ENCODE measurements at places on chromosomes 11 and 22.

DNA sequence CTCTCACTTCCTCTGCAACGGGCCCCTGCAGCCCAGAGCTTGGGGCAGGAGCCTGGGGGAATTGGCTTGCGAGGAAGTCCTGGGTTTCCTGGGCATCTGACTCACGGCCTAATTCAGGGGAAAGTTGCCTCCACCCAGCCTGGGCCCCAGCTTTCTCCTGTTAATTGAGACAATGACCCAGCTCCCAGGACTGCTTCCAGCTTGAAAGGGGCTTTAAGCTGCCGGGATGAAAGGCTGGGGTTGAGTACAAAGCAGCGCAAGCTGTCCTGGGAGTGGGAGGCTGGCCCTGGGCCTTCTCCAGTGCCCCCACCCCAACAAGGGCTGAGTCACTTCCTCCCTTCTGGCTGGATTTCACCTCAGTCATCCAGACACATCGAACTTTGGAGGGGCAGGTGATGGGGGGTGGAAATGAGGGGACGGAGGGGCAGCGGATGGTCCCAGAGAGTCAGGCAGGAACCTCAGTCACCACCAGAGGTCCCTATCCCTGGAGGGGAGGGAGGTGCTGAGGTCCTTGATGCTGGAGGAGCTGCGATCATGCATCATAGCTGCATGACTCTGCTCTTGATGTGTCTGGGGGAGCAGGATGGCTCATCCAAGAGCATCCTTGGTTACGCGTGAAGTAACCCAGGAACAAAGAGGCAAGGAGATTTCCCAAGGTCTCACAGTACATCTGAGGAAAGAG lies 30.1 kb upstream of the OAF start:
- peak; percentile 52 for DNase-seq

DNA sequence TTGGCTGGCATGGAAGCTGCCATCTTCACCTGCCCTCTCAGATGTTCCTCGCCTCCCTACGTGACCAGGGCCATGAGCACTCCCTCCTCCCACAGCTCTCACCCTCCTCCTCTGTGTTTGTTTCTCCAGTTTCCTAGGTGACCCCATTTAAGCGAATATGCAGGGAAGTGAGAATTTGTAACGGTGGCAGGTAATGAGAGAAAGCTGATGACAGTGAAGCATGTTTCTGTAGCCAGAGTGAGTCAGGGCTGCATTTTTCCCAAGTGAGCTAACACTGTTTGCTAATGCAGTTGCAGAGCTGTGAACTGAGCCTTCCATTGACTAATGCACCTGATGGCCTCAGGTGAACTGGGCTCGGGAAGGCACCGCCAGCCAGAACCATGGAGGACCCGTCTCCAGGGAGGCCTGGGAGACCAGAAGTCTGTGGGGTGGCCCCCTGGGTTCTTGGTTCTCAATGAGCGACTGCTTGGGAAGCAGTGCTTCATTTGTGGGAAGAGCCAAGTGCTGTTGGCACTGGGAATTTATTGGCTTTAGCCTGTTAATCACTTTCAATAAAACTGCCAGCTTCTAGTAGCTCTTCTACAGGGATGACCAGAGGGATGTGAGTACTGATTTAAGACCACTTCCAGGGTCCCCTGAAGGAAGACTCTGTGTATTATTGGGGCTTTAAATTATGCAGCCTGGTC lies 64.5 kb downstream of the BARX2 start:
- DNase-seq = no peak

DNA sequence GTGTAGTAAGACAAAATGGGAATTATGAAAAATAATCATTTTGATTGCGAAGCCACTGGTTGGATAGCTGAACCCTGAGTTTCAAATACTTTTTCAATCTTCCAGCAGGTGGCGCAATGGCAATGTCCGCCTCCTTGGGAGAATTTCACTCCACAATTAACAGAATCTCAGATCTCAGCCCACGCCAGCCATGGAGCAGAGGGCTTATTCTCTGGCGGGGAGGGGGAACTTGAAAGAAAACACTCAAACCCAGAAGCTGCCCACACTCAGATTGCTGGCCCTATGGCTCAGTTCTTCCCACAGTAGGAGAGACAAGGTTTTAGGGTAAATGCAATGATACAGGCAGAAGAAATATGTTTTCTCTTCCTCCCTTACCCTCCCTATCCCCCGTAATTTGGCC lies 38.7 kb upstream of the RCN1 start:
- DNase-seq = peak; percentile 38

GRCh38 chr11:32259641-32260081 lies 168.8 kb downstream of the RCN1 start:
- peak; percentile 84 for DNase-seq

DNA sequence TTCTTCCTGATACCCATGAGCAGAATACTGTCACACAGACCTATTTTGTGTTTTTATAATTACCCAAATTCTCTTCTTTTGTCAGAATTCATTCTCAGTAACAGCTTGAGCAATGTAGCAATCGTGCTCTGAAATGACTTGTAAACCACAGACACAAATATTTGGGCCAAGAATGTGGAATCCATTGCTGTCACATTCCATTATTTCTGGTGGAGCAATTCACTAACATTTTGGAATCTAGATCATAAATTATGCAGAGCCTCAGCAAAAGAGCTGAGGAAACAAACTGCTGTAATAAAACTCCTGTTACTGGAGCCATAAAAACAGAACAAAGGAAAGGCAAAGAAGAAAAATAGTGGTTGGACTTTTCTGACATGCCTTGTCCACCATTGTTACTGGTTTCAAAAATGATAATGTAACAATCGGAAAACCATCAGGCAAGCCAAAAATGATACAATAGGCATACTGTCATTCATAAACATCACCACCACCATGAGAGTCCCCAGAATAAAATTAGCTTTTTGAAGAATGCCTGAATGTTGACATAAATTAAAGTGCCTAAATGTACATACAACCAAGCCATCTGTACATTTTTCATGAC lies 223.4 kb upstream of the PITPNB start:
- peak; percentile 92 for DNase-seq

- DNase-seq = peak; percentile 29
Measured at GRCh38 chr11:85695546-85695945, 9.6 kb upstream of the CCDC89 start.

DNA sequence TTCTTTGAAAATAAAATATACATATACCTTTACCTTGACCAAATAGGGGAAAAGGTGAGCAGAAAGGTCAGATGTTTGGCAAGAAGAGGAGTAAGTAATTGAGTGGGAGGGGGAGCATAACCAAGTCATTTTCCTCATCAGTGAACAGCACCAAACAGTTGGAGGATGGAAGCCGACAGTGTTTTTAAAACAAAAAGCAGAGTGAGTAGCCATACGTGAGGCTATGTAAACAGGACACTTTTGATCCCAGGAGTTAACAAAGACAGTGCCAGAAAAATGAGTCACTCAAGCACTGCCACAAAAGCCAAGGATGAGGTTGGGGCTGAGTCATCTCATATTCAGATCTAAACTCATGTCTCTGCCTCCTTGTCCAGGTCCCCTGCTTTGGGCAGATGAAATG lies 734.7 kb downstream of the KCNA4 start:
- peak; percentile 92 for DNase-seq

DNA sequence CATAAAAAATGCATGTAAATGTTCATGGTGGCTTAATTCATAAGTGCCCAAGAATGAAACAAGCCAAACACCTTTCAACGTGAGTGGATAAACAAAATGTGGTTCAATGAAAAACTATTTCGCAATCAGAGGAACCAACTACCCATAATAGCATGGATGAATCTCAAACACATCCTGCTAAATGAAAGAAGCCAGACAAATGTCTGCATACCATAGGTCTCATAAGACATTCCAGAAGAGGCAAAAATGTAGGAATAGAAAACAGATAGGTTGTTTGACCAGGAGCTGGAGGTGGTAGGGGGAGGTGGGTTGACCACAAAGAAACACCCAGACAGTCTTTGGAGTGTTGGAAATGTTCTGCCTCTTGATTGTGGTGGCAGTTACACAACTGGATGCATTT lies 13.2 kb upstream of the OSBPL5 start:
- no peak for DNase-seq

- DNase-seq = peak; percentile 64
Measured at GRCh38 chr11:103055221-103055890, 36.6 kb downstream of the DCUN1D5 start.

- DNase-seq = no peak
Measured at GRCh38 chr11:9656864-9657263, 7.0 kb upstream of the SWAP70 start.

DNA sequence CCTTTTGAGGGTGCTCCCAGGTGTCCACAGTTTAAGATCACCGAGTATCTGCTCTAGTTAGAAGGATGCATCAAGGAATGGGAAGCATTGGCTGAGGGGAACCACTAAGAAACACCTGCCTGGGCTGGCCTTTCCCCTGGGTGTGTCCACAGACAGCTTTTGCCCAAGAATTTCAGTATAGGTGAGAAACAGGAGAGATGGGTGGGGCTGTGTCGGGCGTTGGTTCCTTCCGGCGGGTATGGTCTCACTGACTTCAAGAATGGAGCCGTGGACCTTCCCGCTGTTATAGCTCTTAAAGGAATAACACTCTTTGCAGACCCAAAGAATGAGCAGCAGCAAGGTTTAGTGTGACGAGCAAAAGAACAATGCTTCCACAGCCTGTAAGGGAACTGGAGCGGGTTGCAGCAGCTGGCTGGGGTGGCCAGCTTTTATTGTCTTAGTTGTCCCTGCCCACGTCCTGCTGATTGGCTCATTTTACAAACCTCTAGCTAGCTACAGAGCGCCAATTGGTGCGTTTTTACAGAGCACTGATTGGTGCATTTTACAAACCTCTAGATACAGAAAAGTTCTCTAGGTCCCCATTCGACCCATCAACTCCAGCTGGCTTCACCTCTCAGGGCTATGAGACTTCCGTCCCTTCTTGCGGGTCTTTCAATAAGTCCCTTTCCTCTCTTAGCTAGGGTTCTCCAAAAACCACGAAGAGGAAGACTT lies 2.4 kb downstream of the FADS1 start:
- DNase-seq = no peak

- DNase-seq = no peak
Measured at GRCh38 chr11:118231461-118231860, 6.7 kb upstream of the JAML start.

DNA sequence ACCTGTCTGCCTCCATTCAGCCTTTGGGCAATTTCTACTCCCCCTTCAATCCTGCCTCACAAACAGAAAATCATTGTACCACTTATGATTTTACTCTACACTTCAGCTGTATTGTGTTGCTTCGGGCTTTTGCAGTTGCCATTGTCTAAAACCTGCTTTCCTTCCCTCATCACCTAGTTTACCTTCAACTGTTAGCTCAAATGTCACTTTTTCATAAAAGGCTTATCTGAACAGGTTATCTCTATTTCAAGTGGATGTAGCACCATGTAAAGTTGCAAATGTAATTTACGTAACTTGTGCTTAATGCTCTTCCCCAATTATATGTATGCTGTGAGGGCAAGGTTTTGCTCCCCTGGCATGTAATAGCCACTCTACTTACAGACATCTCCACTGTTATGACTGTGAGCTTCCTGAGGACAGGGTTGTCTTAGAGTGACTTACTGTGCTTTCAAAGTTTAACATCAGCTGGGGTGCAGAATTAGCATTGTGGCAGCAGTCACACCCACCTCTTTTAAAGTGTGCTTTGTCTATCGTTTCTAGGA lies 5.4 kb downstream of the RPS25 start:
- no peak for DNase-seq

- no peak for DNase-seq
Measured at GRCh38 chr22:37569009-37569920, 9.0 kb downstream of the CDC42EP1 start.

DNA sequence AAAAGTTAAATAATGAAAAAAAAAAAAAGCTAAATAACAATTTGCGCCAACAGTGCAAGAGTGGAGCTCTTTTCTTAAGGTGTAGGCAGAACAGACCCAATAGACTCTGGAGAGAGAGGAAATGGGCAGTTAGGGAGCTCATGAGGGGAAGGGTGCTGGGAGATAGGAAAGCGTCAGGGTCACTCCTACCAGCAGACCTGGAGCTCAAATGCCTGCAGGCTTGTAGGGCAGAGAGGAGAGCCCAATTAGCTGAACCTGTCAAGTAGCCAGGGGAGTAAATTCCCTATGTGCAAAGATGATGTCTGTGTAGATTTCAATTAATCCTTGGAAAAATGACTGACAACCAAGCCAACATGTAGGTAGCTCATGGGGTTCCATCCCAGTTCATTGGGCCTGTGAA lies 73.0 kb downstream of the RAB30 start:
- no peak for DNase-seq
